ENCODE measurements at places on chromosomes 7 and 10. TPM values are rescaled to one million over a fixed set of nuclear protein-coding genes. Genes with fewer than 3 reads are reported as not detected.

The HPS1 gene
- total RNA-seq, result 6.3 TPM

The HMX3 gene
- 3.3 TPM for total RNA-seq

The DPYSL4 gene
- 6.7 TPM for total RNA-seq

The PBLD gene
- 0.86 TPM for total RNA-seq

The CFAP69 gene
- total RNA-seq, result 4.9 TPM

The TUBAL3 gene
- total RNA-seq, result 0.23 TPM

The GPR37 gene
- 0.65 TPM for total RNA-seq

The FAM13C gene
- 0.46 TPM for total RNA-seq

The FGL2 gene
- total RNA-seq, result not detected

The MBL2 gene
- total RNA-seq, result not detected

The CYP26C1 gene
- not detected for total RNA-seq

The TMEM213 gene
- total RNA-seq, result not detected

The LGI1 gene
- total RNA-seq, result not detected

The TECTB gene
- total RNA-seq, result not detected

The VPS37D gene
- total RNA-seq, result 3.7 TPM

The LIPF gene
- not detected for total RNA-seq

The APBB1IP gene
- not detected for total RNA-seq

The UPK3BL1 gene
- total RNA-seq, result 20.9 TPM

The MINDY4 gene
- total RNA-seq, result 10.3 TPM

The PDE1C gene
- 24.2 TPM for total RNA-seq

The KIAA1549 gene
- total RNA-seq, result 1.8 TPM

The BBS9 gene
- total RNA-seq, result 27.9 TPM

The FEZF1 gene
- 0.69 TPM for total RNA-seq

The GIMAP8 gene
- total RNA-seq, result not detected

The NPTX2 gene
- 4.5 TPM for total RNA-seq

The GIMAP6 gene
- 1.9 TPM for total RNA-seq

The RARRES2 gene
- 11.8 TPM for total RNA-seq

The OR6B1 gene
- total RNA-seq, result not detected

The ZNF316 gene
- total RNA-seq, result 10.4 TPM

The MYL10 gene
- not detected for total RNA-seq

The KIF11 gene
- 63.8 TPM for total RNA-seq

The OPALIN gene
- not detected for total RNA-seq

The ARHGAP22 gene
- total RNA-seq, result 6.2 TPM

The WDR86 gene
- total RNA-seq, result 0.48 TPM

The CYP3A5 gene
- total RNA-seq, result 0.57 TPM

The ADRB1 gene
- not detected for total RNA-seq

The TUBB8 gene
- not detected for total RNA-seq

The JAKMIP3 gene
- 0.51 TPM for total RNA-seq

The HOXA4 gene
- total RNA-seq, result 4.1 TPM

The TACC2 gene
- 15.7 TPM for total RNA-seq

The PIK3CG gene
- total RNA-seq, result 1.5 TPM

The SEMA3D gene
- 0.95 TPM for total RNA-seq

The OR2A5 gene
- not detected for total RNA-seq
